ENCODE measurements at places on chromosomes 12 and 14. TPM values are rescaled to one million over a fixed set of nuclear protein-coding genes. Genes with fewer than 3 reads are reported as not detected.

The NUDT14 gene
- total RNA-seq: 42.9 TPM

The PYGL gene
- 172 TPM for total RNA-seq

The SLC5A8 gene
- not detected for total RNA-seq

The NYNRIN gene
- total RNA-seq: 0.49 TPM

The REP15 gene
- total RNA-seq: 0.28 TPM

The ESPL1 gene
- 24.7 TPM for total RNA-seq

The NFE2 gene
- total RNA-seq: not detected

The NXPH4 gene
- 6.8 TPM for total RNA-seq

The CLMN gene
- 7.0 TPM for total RNA-seq

The RNASE7 gene
- total RNA-seq: not detected
